ENCODE measurements at places on chromosomes 5 and 9. TPM values are rescaled to one million over a fixed set of nuclear protein-coding genes. Genes with fewer than 3 reads are reported as not detected.

DNA sequence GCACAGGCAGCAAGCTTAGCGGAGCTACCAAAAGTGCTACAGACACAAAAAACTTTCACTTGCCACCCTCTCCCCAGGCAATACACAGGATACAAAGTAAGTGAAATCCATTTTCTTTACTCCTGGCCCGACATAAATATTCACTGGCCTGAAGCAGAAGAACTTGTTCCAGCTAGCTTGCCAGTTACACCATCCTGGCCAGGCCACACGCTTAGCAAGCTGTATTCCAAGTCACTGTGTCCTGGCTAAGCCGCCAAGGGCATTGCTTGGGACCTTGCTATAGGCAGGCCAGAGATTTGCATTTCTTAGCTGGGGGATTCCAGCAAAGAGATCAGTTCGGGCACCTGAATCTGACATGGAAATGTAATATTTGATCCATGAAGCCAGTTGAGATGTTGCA, 71.0 kb upstream of the SLC1A3 start:
- H3K4me1 ChIP-seq, result no peaks in the 10 kb centered on the region
- H3K36me3 ChIP-seq, result no peaks in the 10 kb centered on the region
- no peak overlapping the region for H3K27ac ChIP-seq
- DNase-seq, result no peak

- H3K4me1 ChIP-seq, result no peaks in the 10 kb centered on the region
- peaks cover 3% of the 10 kb centered on the region for H3K27me3 ChIP-seq
Observed at GRCh38 chr5:153480401-153480800, 10.1 kb upstream of the GRIA1 start.

- no peak overlapping the region for H3K4me3 ChIP-seq
- DNase-seq, result no peak
- H3K27me3 ChIP-seq, result no peaks in the 10 kb centered on the region
- H3K36me3 ChIP-seq, result no peaks in the 10 kb centered on the region
- no peaks in the 10 kb centered on the region for H3K4me1 ChIP-seq
Observed at GRCh38 chr5:35405938-35406337, 175.7 kb upstream of the PRLR start.

DNA sequence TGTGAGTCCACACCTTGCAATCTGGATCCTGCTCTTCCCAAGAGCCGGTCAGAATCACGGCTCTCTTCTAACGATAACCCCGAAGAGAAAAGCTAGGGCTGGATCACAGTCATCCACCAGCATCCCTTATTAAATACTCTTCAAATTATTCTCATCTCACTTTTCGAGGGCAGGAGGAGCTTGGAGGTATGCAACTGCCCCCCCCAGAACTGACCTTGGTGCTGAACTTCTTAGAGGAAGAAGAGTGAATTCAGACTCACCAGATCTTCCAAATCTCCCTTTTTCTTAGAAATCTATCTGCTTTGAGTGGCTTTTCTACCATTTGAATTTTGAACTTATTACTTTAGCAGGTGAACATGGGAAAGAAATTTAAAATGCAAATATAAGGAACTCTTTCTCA, 75.7 kb downstream of the MED10 start:
- DNase-seq, result no peak
- no peak overlapping the region for H3K27ac ChIP-seq
- no peaks in the 10 kb centered on the region for H3K36me3 ChIP-seq
- peaks cover 4% of the 10 kb centered on the region for H3K27me3 ChIP-seq
- no peaks in the 10 kb centered on the region for H3K4me1 ChIP-seq

DNA sequence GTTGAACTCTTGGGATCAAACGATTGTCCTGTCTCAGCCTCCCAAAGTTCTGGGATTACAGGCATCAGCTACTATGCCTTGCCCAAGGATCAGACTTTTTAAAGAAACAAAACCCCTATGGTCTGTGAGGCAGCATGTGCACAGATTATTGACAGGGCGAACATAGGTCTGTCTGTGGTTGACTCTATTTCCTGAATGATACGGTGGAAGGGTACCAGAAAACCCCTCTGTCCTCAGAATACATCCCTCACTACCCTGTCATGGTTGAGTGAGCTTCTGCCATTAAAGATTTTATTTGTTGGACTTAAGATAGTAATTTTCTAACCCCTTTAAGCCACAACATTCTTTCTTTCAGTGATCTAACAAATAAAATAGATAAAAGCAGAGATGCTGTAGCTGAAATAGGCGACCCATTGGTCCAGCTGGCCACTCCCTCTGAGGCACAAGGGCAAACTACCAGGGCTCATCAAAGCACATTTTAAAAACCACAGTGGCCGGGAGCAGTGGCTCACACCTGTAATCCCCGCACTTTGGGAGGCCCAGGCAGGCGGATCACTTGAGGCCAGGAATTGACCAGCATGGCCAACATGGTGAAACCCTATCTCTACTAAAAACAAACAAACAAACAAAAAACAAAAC, 84.9 kb upstream of the ANKRD55 start:
- no peak overlapping the region for H3K27ac ChIP-seq
- no peak overlapping the region for H3K4me3 ChIP-seq
- no peak for DNase-seq
- H3K27me3 ChIP-seq, result no peaks in the 10 kb centered on the region

The KLF4 gene
- total RNA-seq, result 92.8 TPM

The SCGB3A1 gene
- not detected for total RNA-seq

DNA sequence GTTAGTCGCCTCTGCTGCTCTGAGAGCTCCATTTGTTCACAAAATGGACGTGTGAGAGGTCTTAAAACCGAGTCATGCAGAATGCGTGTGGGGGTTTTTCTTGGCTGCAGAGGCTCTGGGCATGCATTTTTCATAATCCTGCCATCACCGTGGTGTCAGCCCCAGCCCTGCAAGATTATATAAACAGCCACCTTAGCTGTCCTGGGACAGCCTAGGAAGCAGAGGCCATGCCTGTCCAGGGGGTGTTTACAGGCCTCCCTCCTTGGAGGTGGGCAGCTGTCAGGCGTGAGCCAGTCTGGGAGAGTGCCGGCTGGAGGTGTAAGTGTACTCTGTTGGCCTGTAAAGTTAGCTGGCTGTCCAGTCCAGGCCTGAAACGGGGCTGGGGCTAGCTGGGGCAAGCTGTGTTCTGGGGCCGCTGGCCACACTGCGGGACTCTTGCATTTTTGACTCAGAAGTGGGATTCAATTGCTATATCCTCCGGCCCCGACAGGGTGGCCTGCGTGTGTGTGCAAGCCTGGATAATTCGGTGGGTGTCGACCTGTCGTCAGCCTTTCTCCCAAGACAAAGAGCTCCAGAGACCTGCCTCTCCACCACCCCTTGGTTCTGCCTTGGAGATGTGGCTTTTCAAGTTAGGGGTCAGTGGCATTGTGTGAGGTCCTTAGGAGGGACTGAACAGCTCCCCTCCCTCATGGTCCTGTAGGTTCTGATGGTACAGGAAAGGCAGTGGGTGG, 2.4 kb downstream of the WNK2 start:
- H3K4me1 ChIP-seq, result peaks cover 5% of the 10 kb centered on the region
- no peak for DNase-seq
- no peaks in the 10 kb centered on the region for H3K36me3 ChIP-seq
- no peak overlapping the region for H3K4me3 ChIP-seq
- no peak overlapping the region for H3K27ac ChIP-seq

The GMCL2 gene
- total RNA-seq, result not detected

- H3K4me1 ChIP-seq, result peaks cover 4% of the 10 kb centered on the region
- no peaks in the 10 kb centered on the region for H3K27me3 ChIP-seq
- H3K36me3 ChIP-seq, result no peaks in the 10 kb centered on the region
Observed at GRCh38 chr9:4048441-4048840, 251.4 kb downstream of the GLIS3 start.

DNA sequence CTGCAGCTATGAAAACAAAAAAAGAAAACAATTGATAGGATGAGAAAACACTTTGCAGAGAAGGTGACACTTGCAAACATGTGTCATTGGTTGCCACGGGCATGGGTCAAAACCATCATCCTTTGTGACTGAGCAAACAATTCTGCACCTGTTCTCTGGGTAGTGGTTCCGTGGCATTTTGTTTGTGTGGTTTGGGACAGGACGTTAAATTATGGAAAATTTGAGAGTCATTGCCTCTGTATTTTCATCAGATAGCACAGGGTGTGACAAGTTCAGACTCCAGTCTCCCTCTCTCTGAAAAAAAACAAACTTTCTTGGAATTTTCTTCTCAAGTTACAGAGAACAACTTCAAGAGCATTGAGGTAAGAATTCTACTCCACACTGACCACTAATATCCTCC, 113.4 kb upstream of the HMHB1 start:
- H3K36me3 ChIP-seq, result no peaks in the 10 kb centered on the region
- no peaks in the 10 kb centered on the region for H3K4me1 ChIP-seq
- H3K4me3 ChIP-seq, result no peak overlapping the region
- no peak overlapping the region for H3K27ac ChIP-seq

GRCh38 chr9:85332487-85332886, 409.3 kb downstream of the AGTPBP1 start:
- DNase-seq, result peak; percentile 18
- no peak overlapping the region for H3K4me3 ChIP-seq
- no peak overlapping the region for H3K27ac ChIP-seq
- H3K36me3 ChIP-seq, result no peaks in the 10 kb centered on the region

DNA sequence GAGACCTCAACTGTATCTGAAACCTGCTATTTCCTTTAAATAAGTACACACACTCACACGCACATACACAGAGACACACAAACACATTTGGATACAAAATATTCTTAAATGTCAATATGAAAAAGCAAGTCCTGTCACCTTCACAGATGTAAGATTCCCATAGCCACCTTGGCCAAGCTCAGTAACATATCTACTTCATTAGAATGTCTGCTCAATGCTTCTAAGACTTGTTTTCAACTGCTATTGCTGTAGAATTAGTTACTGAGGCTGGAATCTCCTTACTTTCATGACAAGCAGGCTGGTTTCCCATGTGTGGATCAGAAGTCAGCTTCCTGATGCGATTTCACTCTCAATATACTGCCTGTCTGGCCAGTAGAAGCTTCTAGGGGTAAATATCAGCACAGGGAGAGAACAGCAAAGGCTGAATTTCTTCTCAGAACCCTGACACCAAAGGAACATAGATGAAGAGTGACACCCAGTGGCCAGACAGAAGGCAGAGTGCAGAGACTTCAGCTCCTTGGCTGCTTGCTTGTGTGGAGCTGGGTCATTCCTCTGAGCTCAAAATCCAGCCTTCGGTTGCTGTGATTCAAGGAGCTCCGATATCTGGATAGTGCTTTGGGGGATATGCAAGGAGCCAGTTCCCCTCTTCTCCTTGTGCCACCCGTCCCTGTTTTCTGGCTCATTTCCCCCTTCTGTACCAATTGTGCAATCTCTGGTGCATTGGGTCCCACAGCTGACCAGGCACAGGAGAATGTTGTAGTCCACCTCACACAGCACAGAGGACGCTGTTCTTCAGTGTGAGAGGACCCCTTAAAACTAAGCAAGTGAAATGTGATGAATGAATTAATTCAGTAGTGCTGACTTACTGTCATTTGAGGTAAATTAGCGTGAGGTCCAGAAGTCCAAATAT, 26.6 kb upstream of the ABLIM3 start:
- H3K27ac ChIP-seq, result no peak overlapping the region
- no peaks in the 10 kb centered on the region for H3K36me3 ChIP-seq
- H3K27me3 ChIP-seq, result no peaks in the 10 kb centered on the region

The ITGA2 gene
- 36.6 TPM for total RNA-seq

GRCh38 chr5:118577621-118578020, 410.7 kb downstream of the DTWD2 start:
- no peak overlapping the region for H3K4me3 ChIP-seq
- H3K27ac ChIP-seq, result no peak overlapping the region
- no peak for DNase-seq

- no peaks in the 10 kb centered on the region for H3K27me3 ChIP-seq
- H3K4me3 ChIP-seq, result no peak overlapping the region
- H3K27ac ChIP-seq, result no peak overlapping the region
Observed at GRCh38 chr9:84293001-84293798, 47.4 kb downstream of the SLC28A3 start.

The PCDHB14 gene
- 0.27 TPM for total RNA-seq

- no peak for DNase-seq
- H3K27me3 ChIP-seq, result no peaks in the 10 kb centered on the region
- no peak overlapping the region for H3K27ac ChIP-seq
Observed at GRCh38 chr5:90084342-90084741, 325.2 kb downstream of the CETN3 start.

The CTXN3 gene
- not detected for total RNA-seq

- no peaks in the 10 kb centered on the region for H3K36me3 ChIP-seq
- no peak overlapping the region for H3K27ac ChIP-seq
- no peaks in the 10 kb centered on the region for H3K4me1 ChIP-seq
- no peak for DNase-seq
- H3K27me3 ChIP-seq, result no peaks in the 10 kb centered on the region
Observed at GRCh38 chr9:23412458-23412857, 413.6 kb downstream of the ELAVL2 start.

The CMYA5 gene
- total RNA-seq, result 0.22 TPM

DNA sequence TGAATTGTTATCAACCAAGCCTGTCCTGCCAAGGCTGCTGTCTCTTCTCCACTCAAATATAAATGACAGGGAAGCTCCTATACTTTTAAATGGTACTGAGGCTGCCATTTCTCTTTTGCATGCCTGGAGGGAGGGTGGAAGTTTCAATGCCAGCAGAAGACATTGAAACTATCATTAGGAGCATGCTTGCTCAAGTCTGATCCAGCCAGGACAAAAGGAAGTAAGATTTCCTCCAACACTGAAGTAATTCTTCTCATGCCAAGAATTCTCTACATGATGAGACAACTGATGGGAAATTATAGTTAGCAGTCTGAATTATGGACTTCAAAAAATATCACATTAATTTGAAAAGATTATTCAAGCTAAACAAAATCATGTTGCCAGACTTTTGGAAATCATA, 5.4 kb downstream of the SPINK6 start:
- no peak for DNase-seq
- no peak overlapping the region for H3K27ac ChIP-seq
- no peak overlapping the region for H3K4me3 ChIP-seq
- H3K4me1 ChIP-seq, result no peaks in the 10 kb centered on the region

The FOXD4L3 gene
- 0.25 TPM for total RNA-seq

- no peak overlapping the region for H3K27ac ChIP-seq
- no peaks in the 10 kb centered on the region for H3K36me3 ChIP-seq
- no peak for DNase-seq
- H3K4me3 ChIP-seq, result no peak overlapping the region
Observed at GRCh38 chr5:82858151-82859025, 218.8 kb downstream of the TMEM167A start.

DNA sequence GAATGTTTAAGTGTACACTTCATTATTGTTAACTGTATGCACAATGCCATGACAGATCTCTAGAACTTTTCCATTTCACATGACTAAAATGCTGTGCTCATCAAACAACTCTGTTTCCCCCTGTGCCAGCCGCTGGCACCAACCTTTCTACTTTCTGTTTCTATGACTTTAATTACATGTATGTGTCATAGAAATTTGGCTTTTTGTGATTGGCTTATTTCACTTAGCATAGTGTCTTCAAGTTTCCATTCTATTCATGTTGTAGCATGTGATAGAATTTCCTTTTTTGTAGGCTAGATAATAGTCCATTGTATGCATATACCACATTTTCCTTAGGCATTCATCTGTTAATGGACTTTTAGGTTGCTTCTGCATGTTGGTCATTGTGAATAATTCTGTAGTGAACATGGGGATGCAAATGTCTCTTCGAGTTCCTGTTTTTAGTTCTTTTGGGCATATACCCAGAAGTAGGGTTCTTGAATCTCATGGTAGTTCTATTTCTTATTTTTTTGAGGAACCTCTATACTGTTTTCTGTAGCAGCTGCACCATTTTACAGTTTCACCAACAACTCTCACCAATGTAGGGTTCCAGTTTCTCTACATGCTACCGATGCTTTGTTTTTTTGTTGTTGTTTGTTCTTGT, 184.4 kb upstream of the DMRT1 start:
- H3K4me1 ChIP-seq, result no peaks in the 10 kb centered on the region
- H3K27me3 ChIP-seq, result no peaks in the 10 kb centered on the region
- DNase-seq, result no peak
- no peak overlapping the region for H3K27ac ChIP-seq
- no peaks in the 10 kb centered on the region for H3K36me3 ChIP-seq
